ENCODE measurements at places on chromosomes 7 and 10.
A peak's percentile ranks its signal among the peaks of the same experiment; 100 is the strongest.

DNA sequence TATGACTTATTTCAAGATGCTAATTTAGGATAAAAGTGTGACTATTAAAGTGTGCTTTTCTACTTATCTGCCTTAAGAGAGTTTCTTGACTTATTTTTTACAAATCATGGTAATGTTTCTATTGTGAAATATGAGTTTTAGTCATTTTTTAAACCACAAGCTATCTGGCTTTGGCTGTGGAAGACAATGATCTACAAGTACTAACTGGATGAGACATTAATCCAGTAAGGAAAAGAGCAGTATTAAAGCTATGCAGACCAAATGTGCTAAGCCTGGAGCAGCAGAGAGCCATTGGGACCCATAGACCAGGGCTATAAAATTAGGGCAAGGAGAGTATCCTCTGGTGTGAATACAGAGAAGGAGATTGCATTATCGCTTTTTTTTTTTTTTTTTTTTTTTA, 92.4 kb downstream of the SEMA3A start:
- DNase-seq, result no peak

DNA sequence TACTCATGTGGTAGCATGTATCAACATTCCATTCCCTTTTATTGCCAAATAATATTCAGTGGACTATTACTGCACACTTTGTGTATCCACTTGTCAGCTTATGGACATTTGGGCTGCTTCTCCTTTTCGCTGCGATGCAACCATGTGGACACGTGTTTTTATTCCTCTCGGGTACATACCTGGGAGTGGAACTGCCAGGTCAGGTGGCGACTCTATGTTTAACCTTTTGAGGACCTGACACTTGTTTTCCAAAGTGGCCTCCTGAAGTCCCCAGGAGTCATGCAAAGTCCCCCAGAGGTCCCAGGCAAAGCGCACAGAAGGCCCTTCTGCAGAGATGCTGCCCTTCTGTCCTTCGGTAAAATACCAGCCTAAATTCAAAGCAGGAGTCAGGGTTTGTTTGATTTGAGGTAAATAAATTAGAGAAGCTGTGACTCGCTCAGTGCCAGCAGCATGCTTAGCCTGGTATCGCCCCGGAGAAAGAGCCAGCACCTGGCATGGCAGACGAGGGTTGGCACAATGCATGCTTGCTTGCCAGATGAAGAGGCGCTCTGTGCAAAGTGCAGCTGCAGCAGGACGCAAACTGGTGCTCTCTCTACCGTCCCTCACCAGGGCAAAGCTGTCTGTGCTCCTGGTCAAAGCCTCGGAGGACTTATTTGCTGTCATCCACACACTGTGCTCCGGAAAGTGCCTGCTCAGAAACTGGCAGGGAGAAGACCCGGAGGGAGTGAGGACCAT, 37.8 kb downstream of the HIPK2 start:
- DNase-seq, result no peak

GRCh38 chr7:134546955-134547354, 2.0 kb upstream of the AKR1B15 start:
- DNase-seq, result no peak

DNA sequence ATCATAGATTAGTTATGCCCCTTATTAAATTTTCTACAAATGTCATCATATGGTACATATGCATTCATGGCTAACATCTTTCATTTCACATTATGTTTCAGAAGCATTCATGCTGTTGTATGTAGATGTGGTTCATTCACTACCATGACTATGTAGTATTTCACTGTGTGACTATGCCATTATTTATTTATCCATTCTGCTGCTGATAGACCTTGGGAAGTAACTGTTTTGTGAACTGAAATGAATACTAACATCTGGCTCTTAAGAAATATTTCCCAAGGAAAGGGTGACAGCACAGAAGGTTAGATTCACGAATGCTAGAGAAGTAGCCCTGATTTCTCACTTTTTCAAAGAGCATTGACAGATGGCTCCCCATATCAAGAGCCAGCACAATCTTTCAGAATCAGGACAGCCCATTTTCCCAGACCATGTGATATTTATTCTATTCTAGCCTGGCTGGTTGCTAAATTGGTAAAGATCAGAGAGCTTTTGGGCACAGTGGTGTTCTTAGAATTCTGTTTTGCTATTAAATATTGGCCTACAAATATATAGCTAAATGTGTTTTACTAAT, 157.4 kb downstream of the DYNC1I1 start:
- DNase-seq, result no peak

DNA sequence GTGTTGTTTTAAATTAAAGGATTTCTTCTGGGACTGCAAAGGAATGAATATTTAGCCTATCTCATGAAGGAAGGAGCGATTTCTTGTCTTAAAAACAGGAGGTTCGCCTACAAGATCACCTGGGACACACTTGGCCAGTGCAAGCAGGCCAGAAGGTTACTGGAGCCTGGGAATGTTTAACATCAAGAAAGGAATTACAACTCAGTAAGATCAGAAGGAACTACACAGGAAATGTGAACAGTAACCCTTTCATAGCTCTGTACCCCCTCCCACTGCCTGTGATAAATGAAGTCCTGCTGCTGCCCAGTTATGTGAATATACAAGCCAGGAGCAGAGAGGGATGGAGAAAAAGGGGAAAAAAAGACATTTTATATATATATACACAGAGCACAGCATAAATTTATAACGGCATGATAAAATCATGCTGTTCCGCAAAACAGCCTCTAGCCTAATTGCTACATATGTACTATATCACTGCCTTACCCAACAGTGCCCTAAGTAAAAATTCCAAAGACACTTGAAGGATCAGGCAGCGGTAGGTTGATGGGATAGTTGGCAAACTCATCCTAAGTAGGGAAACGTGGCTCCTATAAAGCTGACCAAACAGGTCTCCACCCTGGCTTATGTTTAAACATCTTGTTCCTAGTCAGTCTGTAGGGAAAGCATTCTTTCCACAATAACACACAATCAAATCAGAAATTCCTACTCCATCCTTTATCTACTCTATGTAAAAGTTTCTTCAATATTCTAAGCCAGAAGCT, 63.8 kb downstream of the ZNF438 start:
- DNase-seq, result no peak

GRCh38 chr7:6526997-6527378, 24.3 kb downstream of the GRID2IP start:
- no peak for DNase-seq

DNA sequence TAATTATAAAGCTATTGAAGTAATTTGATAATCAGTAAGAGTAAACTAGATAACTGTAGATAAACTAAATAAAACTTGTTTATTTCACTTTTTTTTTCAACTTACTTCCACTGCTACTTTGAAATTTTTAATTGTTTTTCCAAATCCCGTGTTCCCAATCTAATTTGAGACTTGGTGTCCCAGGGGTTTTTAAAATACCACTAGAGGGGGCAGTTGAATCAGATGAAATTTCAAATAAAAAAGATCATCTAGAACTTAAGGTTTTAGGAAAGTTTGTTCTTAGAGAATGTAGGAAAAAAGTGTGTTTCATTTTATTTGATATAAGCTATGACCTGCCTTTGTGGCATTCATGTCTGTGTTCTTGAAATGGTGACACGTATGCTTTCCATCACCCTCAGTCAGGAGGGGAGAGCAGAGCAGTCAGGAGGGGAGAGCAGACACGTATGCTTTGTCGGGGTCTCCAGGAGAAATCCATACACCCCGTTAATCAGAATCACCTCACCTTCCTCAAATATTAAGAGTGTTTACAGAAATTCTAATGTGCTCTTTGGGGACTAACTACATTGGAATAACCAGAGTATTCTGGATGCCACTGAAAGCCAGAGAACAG, 49.9 kb downstream of the C10orf67 start:
- no peak for DNase-seq

DNA sequence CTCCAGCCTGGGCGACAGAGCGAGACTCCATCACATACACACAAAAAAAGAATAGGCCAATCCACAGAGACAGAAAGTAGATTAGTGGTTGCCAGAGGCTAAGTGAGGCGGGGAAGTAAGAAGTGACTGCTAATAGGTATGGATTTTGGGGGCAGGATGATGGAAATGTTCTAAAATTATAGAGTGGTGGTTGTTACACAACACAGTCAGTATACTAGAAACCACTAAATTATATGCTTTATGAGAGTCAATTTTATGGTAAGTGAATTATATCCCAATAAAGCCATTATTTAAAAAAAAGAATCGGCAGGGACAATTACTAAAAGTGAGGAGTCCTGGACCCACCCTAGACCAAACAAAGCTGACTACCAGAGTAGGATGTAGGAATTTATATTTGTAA, 24.3 kb downstream of the DENND2A start:
- no peak for DNase-seq

GRCh38 chr10:99708428-99709012, 23.4 kb downstream of the COX15 start:
- DNase-seq, result no peak

DNA sequence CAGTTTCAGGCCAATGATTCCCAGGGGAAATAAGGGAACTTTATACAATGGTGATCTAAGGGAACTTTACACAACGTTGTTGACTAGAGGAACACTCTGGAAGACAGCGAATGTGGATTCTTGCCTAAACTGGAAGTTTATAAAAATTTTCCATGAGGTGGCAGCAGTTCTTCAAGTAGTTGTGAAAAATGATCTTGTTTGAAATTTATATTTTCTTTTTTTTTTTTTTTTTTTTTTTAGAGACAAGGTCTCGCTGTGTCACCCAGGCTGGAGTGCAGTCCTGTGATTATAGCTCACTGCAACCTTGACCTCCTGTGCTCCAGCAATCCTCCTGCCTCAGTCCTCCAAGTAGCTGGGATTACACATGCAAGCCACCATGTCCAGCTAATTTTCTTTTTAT, 32.1 kb upstream of the GTF2I start:
- no peak for DNase-seq

DNA sequence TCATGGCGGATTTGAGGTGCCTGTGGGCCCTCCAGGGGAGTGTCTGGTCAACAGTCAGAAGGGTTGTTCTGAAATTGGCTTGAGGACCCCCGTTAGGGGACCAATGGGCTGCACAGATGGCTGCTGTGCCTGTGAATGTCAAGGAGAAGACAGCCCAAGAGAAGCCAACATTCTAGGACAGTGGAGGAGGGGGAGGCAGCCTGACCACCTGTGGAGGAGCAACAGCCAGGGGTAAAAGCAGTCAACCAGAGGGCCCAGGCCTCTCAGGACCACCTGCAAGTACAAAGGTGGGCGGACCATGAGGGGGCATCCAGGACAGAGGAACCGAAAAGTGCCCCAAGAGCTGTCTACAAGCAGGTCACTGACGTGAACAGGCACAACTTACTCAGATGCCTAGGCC, 76.6 kb downstream of the VSTM4 start:
- DNase-seq, result no peak

- no peak for DNase-seq
Measured at GRCh38 chr10:44465401-44466115, 80.7 kb upstream of the CXCL12 start.

GRCh38 chr7:108118959-108119358, 11.2 kb downstream of the LAMB4 start:
- no peak for DNase-seq

- no peak for DNase-seq
Measured at GRCh38 chr7:50615519-50616080, 50.4 kb upstream of the DDC start.

DNA sequence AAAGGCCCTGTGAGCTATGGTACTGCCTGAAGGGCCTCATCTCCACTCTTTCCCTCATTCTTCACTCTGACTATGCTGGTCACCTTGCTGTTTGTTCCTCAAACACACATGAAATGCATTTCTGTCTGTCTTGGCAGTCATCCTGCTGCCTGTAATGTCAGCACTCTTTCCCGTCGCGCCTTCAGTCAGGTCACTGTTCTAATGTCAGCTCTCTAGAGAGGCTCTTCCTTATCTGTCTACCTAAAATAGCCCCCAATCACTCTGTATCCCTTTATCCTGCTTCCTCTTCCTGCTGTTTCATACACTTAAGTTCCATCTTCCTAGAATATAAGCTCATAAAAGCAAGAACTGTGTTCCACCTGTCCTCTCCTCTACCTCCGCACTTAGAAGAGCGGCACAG, 215.5 kb downstream of the ZNF33B start:
- DNase-seq, result no peak

DNA sequence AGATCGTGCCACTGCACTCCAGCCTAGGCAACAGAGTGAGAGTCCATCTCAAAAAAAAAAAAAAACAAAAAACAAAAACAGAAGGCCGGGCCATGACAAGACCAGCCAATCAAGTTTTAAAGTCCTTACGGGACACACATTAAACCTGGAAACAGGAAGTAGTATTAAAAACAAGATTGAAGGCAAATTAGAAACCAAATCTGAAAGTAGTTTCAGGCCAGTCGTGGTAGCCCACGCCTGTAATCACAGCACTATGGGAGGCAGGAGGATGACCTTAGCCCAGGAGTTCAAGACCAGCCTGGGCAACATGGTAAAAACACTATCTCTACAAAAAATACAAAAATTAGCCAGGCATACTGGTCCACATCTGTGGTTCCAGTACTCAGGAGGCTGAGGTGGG, 18.1 kb downstream of the PSAP start:
- DNase-seq, result no peak

DNA sequence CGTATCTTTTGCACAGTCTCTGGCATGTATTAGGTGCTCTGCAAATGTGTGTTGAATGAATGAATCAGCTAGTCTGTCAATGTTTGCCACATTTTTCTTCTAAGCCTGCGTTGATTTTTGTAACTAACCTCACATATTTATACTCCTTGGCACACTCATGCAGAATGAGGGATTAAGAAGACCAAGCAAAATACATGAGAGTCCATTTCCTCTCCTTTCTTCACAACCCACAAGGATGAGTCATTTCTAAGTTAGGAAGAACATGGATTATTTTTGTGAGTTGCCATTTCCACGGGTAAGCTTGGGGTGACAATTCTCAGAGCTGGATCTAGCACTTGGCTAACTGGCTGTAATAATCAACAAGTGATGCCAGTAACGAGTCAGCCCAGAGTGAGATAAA, 158.8 kb downstream of the TWIST1 start:
- no peak for DNase-seq

GRCh38 chr10:6498771-6499170, 81.3 kb downstream of the PRKCQ start:
- peak; percentile 22 for DNase-seq

DNA sequence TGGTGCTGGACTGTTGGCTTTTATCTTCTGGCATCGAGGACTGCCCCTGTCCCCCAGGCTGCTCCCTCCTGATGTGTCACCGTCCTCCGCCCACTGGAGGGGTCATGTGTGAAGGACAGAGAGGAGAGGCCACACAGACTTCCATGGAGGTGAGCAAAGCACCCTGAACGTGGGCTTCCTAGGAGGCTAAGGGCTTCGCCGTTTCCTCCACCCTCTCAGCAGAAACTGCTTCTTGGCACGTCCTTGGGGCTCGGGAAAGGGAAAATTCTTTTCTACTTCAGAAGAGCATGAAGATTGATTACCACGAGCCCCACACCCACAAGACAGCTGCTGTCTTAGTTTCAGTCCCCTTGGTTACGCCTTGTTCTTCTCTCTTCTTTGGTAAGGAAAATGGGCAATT, 218.2 kb downstream of the CCDC3 start:
- DNase-seq, result no peak

- DNase-seq, result no peak
Measured at GRCh38 chr7:22722536-22723180, 4.3 kb upstream of the IL6 start.

- DNase-seq, result no peak
Measured at GRCh38 chr10:47435081-47435480, 48.8 kb downstream of the ANXA8 start.

GRCh38 chr10:91604553-91605534, 28.0 kb downstream of the PPP1R3C start:
- DNase-seq, result no peak

- DNase-seq, result no peak
Measured at GRCh38 chr10:27659786-27660185, 85.8 kb downstream of the MKX start.
